ENCODE measurements at places on chromosomes 1 and 21.

DNA sequence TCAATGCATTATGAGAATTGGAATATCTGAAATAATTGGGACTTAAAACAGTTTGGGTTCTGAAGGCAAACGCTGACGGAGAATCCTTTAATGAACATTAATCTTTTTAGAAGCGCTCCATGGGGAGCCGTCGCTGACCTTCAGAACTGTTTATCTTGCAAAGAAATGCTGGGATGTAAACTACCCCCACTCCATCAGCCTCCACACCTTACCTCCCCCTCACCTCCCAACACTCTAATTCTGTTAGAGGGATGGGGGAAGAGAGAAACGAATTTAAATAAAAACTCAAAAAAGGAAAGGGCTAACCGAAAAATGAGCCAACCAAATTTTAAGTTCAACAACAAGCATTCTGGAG is 44.1 kb upstream of the DNAJC6 start:
- DNase-seq: no peak

- DNase-seq: no peak
Observed at GRCh38 chr1:26874896-26875295, 11.9 kb downstream of the SFN start.

GRCh38 chr21:29190923-29191331 is 60.5 kb downstream of the MAP3K7CL start:
- DNase-seq: no peak

- DNase-seq: no peak
Observed at GRCh38 chr1:184859381-184860105, 104.9 kb upstream of the EDEM3 start.

DNA sequence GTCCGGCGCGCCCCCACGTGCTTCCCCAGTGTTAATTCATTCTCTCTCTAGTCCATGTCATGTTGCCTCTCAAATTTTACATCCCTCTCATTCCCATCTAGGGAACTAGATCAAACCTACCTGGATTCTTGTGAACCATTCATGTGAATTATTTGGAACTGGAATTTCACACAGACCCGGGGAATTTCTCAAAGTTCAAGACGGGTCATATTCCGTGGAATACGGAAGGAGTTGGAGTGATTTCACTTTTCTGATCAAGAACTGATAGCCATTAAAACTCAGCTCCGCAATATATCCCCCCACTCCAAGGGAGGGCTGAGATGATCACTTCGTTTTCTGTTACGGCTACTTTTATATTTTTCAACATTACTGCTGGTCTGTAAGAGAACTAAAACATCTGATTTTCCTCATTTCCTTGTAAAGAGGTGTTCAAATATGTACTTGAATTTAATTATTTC is 1.0 kb upstream of the ENO1 start:
- DNase-seq: no peak

DNA sequence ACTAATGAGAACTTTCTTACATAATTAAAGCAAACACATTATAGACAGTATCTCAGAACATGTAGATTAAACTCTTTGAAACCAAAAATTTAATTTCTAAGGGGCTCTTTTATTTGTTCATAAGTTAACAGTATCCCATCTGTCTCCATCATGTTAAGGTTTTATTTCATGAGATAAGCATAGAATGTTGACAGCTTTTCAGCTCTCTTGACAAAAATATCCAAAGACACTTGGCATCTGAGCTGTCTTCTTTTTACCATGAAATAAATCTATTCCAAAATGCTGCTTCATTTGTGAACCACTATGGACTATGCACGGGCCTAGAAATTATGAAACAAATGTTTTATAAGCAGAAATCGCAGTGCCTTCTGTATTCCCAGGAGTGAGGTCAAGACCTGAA is 45.2 kb downstream of the SCYL3 start:
- DNase-seq: no peak

GRCh38 chr1:48374785-48375184 is 97.2 kb downstream of the SPATA6 start:
- no peak for DNase-seq

GRCh38 chr1:3553166-3553939 is 58.0 kb downstream of the MEGF6 start:
- no peak for DNase-seq

DNA sequence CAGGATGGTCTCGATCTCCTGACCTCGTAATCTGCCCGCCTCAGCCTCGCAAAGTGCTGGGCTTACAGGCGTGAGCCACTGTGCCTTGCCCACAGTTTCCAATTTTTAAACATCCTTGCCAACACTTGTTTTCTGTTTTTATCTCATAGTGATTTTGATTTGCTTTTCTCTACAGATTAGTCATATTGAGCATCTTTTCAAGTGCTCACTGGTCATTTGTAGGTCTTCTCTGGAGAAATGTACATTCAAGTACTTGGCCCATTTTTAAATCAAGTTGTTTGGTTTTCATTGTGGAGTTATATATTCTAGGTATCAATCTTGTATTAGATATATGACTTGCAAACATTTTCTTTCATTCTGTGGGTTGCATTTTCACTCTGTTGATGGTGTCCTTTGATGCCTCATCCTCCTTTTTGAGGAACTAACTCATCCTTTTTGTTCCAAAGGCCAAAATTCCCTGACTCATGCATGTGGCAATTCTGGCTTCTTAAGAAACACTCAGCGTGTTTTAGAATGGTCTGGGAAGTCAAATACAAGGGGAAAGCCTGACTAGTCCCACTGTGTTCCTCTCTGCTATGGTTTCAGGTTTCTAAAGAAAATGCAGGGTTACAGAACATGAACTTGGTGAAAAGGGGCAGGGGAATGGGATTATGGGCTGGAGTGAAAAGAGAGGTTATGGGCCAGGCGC is 37.3 kb downstream of the PTAFR start:
- DNase-seq: no peak

DNA sequence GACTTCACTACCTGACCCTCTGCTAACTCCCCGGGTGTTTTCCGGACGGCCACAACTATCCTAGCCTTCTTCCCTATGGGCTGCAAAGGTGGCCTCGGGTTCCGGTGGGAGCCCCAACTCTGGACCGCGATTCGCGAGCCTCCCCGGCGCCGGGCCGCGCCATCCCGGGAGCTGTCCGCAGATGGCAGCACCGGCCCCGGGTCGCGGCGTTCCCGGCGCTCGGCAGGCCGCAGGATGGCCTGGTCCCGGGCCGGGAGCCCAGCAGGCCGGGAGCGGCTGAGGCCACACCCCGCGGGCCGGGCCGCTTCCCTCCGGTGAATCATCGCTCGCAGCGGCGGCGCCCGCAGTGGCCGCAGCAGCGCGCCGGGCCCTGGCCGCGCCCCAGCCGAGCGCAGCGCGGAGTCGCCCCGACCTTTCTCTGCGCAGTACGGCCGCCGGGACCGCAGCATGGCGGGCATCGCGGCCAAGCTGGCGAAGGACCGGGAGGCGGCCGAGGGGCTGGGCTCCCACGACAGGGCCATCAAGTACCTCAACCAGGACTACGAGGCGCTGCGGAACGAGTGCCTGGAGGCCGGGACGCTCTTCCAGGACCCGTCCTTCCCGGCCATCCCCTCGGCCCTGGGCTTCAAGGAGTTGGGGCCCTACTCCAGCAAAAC is at the start of gene CAPN2:
CAPN2 (plus strand) TSS at position 346 of the 656 bp plus-strand sequence; CDS start at position 448, 102 bp downstream.
- DNase-seq: no peak

GRCh38 chr1:24503870-24504523 is 1.4 kb downstream of the RCAN3 start:
- DNase-seq: no peak

- DNase-seq: peak; percentile 26
Observed at GRCh38 chr1:181149326-181150125, 61.0 kb downstream of the IER5 start.

DNA sequence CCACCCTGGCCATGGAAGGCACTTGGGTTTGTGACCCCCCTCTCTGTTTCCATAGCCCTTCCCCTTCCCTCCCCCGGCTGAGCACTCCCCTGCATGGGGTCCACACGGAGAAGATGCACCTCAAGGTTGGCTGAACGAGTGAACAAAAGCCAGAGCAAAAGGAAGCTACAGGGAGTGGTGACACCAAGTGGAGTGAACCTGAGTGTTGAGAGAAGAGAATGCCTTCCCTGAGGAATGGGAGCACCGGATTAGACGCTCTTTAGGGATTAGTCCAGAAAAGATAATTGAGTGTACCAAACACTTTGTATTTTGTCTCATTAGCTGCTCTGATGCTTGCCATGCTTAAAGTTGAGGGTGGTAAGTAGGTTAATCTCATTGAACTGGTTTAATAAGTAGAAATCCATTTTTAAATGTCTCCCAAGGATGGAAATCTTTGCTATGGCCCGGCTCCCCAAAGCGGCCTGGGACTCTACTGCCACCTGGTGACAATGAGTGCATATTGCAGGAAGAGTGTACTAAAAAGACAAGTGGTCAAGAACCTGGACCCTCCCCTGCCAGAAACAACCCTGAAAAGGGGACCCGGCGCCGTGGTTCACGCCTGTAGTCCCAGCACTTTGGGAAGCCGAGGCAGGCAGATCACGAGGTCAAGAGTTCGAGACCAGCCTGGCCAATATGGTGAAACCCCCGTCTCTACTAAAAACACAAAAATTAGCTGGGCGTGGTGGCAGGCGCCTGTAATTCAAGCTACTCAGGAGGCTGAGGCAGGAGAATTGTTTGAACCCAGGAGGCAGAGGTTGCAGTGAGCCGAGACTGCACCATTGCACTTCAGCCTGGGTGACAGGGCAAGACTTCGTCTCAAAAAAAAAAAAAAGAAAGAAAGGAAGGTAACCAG is 150.6 kb upstream of the ZC3H12A start:
- DNase-seq: no peak

DNA sequence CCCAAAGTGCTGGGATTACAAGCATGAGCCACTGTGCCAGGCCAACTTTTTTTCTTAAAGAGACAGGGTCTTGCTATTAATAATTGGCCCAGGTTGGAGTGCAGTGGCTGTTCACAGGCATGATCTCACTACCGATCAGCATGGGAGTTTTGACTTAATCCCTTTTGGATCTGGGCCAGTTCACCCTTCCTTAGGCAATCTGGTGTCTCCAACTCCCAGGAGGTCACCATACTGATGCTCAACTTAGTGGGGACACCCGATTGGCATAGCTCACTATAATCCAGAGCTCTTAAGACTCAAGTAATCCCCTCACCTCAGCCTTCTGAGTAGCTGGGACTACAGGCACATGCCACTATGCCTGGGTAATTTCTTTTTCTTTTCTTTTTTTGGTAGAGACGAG is 64.2 kb upstream of the SCYL3 start:
- no peak for DNase-seq

- DNase-seq: no peak
Observed at GRCh38 chr1:55702064-55702463, 486.9 kb upstream of the USP24 start.

DNA sequence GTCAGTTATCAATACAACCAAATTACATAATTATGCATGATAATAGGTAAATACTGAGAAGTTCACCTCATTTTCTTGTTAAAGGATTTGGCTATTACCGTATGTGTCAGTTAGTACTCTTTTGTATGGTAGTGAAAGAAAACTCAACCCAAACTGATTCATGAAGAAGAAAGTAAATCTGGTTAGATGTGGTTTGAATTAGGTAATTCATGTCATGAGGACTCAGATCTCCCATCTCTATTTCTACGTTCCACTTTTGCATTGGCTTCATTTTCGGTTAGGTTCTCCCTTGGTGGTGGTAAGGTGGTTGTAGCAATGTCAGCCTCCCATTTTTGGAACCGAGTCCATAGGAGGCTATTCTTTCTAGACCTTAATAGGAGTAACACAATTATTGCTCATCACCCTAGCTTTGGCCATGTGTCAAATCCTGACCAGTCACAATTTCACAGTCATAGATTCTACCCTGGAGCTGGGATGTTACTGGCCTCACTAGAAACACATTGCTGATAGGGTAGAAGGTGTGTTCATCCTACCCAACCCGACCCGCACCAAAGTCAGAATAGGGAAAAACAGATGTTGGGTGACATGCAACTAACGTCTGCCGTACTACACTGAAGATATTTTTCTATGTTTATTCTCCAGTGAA is 97.6 kb downstream of the OSBPL9 start:
- DNase-seq: no peak

GRCh38 chr1:216936779-216937178 is 213.6 kb upstream of the ESRRG start:
- DNase-seq: no peak

GRCh38 chr1:117642963-117643362 is 37.1 kb downstream of the TENT5C start:
- no peak for DNase-seq

GRCh38 chr21:36861595-36862323 is 104.7 kb downstream of the HLCS start:
- no peak for DNase-seq

DNA sequence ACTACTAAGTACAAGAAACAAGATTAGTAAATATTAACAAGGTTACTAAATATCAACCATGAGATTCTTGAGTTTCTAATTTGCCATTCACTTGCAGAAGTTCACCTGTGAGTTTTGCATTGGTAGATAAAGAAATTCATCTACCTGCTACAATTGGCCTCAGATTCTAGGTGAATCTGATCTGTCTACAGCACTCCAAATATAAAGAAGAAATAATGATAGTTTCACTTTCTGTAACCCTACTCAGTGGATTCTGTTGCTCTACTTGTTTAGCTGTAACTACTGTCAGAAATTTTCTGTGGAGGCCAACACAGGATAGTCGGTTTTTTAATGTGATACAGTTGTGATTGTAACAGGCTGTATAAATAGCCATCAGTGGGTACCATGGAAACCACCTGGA is 118.6 kb downstream of the NR5A2 start:
- DNase-seq: no peak

GRCh38 chr21:42850866-42851391 is 28.4 kb downstream of the WDR4 start:
- no peak for DNase-seq

DNA sequence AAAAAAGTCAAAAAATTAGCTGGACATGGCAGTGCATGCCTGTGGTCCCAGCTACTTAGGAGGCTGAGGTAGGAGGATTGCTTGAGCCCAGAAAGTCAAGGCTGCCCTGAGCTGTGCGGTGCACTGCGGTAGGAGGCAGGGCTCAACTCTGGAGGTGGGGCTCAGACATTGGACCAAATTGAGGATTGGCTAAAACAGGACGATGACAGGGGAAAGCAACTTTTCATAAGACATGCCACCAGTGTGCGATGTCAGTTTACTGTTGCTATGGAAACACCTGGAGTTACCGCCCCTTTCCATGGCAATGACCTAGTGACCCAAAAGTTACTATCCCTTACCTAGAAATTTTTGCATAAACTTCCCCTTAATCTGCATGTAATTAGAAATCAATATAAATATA is 85.3 kb downstream of the DISP3 start:
- no peak for DNase-seq

DNA sequence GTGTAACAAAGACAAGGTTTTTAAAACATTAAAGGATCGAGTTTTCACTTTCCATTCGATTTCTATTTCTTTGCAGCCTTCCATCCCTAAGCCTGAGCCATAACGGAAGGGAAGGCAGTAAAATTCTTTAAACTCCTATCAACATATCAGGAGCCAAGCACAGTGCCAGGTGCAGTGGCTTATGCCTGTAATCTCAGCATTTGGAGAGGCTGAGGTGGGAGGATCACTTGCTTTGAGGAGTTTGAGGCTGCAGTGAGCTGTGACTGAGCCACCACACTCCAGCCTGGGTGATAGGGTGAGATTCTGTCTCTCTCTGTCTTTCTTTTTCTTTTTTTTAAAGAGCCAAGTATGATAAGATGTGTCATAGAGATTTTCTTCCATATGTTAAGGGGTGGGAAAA is 217.5 kb upstream of the GREM2 start:
- DNase-seq: no peak

Data from stimulated activated CD8-positive, alpha-beta memory T cell treated with anti-CD3 and anti-CD28 coated beads, Interleukin-7, amount 100 ng/mL, for 24 hours (primary cell).